ENCODE measurements at places on chromosomes 11 and 22.
A peak's percentile ranks its signal among the peaks of the same experiment; 100 is the strongest.

GRCh38 chr11:57196596-57196995, 14.8 kb downstream of the LRRC55 start:
- DNase-seq = no peak

DNA sequence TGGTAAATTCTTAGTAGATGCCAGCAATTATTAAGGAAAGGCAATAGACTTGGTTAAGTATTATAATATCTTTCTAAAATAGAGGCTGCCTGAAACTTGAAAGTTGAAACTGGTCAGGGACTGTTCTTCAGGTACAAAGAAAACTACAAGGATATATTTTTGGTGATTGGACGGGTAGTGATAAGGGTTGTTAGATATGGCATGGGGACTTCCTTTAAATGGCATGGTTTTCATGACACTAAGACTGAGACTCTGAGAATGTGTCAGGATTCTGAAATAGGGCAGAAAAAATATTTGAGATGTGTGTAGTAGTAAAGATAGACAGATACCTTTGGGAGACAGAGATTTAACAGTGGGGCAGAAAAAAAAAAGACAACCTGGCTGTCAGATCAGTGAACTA, 108.4 kb upstream of the SLC5A12 start:
- no peak for DNase-seq

DNA sequence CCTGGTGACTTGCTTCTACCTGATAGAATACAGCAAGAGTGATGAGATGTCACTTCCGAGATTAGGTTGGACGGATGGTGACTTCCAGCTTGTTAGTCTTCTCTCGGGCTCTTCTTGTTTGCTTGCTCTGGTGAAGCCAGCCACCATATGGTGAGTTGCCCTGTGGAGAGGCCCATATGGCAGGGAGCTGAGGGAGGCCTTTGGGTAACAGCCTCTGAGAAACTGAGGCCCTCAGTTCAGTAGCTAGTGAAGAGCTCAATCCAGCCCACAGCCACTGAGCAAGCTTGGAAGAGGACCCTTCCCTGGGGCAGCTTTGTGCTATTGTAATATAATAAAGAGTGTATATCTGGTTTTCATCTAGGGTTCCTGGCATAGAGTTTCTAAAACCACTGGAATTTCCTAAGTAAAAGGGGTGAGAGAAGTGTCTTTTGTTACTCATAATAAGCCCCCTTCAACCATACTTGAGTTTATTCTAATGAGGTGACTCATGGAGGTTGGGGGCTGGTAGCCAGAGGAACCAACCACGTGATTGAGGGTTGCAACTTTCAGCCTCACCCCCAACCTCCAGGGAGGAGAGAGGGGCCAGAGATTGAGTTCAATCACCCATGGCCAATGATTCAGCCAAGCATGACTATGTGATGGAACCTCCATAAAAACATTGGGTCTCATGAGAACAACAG, 8.0 kb upstream of the TPCN2 start:
- DNase-seq = no peak

DNA sequence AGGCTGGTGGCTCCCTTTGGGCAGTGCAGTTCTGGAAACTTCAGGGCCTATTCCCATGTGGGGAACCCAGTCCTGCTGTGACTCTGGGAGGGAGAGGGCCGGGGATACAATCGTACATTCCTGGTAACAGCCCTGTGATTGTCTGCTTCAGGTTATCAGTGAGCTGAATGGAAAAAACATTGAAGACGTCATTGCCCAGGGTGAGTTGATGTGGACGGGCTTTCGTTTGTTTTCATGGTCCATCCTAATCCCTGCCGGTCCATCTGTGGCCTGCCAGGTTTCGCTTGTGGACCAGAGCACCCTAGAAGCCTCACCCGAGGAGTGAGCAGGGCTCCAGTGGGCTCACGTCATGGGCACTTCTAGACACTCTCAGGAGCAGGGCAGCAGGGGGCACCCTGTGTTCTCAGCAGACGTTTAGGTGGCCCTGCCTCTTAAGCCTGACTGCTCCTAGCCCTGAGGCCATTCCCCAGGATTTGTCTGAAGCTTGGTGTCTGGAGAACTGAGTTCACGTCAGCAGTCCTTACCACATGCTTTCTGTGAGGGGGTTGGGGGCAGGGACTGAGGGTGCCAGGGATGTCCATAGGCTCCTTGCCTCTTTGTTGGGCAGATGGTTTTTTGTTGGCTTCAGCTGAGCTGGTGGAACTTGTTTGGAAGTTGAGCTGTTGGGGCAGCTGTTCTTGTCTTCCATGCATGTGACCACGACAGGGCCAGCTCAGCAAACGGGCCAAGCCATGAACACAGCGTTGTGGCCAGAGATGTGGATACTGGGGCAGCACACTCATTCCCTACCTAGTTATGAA, 1.9 kb downstream of the RPLP2 start:
- DNase-seq = no peak

DNA sequence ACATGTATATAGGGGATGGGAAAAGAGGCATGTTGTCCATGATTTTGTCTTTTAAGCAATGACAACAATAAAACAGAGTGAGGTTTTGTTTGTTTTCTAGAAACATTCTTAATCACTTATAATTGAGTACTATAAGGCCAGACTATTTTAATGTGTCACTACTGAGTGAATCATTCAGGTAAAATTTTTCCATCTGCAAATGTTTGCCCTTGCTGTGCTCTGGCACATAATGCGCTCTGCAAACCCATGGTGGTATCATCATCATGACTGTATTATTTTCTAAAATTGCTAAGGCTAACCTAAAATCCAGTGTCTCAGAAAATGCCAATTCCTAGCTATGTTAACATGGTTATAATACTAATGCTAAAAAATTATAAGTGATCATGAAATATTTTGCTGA, 261.2 kb downstream of the CADM1 start:
- no peak for DNase-seq

DNA sequence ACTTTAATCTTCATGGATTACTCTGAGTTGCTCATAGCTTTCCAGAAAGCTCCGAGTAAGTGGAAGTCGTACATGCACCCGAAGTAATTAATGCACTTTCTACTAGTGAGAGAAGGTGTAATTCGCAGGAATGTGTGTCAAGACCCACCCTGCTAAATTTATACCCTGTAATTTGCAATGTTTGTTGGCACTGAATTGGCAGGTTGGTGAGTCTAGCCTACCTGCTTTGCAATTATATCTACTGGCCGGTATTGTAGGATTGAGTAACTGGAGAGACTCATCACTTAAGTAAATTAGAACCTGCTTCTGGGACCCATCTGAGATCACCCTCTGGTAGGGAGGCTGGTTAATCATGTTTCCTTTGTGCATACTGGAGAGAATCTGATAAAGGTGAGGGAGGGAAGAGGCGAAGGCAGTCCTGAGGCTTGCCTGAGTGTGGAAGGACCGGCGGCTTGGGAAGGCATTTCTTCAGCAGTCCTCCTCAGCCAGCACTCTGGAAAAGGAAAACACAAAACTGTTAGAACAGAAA, 63.3 kb downstream of the LDLRAD3 start:
- no peak for DNase-seq

DNA sequence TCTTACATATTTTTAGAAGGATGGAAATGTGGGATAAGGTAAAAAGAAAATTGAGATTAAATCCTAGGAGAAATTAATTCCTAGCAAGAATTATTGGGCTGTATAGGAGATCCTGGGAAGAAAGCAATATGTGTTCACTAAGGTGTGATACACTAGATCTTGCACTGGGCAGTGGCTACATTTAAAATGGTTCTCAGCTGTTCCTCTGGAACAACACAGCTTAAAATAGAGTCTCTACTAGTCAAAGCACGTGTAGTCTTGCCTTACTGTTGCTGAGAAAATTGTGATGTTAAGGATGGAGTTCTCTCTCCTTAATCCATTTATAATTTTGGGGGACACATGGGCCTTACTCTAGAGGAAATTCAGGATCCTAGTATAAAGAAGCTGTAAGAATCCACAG, 54.9 kb downstream of the EXT2 start:
- no peak for DNase-seq

DNA sequence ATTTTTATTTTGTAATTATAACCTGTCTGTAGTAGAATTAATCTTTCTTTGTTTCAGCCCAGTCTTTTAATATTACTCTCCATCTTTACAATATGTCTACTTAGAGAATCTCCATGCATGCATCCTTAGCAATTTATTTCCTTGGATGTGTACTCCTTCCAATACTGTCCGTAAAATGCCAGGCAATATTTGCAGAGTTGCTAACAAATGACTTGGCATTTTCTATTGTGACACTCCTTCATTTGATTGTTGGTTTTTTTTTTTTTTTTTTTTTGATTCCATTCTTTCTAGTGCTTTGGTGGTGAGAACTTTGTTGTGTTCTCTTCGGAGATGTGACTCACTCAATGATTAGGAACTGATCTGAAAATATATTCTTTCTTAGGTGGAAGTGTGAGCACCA, 220.3 kb downstream of the CNTN5 start:
- no peak for DNase-seq

DNA sequence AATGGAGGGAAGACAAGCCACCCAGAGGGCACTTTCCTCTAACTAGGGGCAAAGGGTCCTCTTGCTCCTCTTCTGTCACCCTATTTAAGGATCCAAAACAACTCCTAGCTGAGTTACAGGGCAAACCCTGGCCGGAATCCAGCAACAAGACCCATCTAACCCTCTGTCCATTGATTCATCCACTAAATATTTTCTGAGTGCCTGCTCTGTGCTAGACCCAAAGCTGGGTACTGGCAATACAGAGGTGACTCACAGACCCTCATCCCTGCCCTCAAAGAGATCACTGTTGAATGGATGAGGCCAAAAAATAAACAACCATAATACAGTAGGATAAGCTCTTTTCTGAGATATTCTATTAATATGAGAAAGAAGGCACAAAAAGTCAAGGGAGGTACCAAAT, 4.3 kb upstream of the GALNT18 start:
- DNase-seq = no peak

GRCh38 chr11:12079726-12080556, 30.4 kb upstream of the MICAL2 start:
- DNase-seq = no peak

GRCh38 chr22:43883012-43883661, 8.7 kb downstream of the PNPLA5 start:
- peak; percentile 21 for DNase-seq

DNA sequence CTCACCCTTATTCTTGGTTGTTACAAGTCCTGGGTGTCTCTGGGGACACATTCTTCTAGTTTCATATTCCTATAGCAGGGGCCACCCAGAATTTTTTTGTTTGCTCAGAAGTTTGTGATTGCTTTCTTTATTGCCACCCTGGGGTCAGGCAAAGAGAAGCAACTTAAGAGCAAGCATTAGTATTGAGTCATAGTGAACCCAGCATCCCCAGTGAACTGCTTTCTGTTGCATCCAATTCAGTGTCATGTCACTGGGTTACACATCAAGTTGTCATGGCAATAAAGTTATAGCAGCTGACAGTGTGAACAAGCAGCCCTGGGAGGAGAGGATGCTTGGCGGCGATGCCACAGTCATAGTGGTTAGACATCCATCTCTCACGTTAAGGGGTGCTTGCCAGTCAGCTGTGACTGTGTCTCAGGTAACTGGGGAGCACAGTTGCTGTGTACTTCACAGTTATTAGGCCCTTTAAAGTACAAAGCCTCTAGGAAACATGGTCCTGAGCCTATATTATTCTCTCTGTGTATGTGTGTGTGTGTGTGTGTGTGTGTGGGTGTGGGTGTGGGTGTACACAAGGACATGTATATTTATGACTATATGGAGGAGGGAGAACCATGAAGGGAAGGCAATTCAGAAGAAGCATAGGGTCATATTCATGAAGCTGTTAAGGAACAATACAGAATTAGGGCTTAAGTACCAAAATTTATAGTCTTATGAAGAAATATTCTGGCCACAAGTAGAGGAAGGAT, 52.5 kb downstream of the TRIM44 start:
- no peak for DNase-seq

GRCh38 chr11:7892059-7892699, 38.9 kb downstream of the OR10A6 start:
- no peak for DNase-seq

GRCh38 chr11:128790196-128790595, 76.9 kb downstream of the KCNJ1 start:
- DNase-seq = no peak

- DNase-seq = no peak
These were observed 39.8 kb downstream of the RELT start for GRCh38 chr11:73415854-73416615.

DNA sequence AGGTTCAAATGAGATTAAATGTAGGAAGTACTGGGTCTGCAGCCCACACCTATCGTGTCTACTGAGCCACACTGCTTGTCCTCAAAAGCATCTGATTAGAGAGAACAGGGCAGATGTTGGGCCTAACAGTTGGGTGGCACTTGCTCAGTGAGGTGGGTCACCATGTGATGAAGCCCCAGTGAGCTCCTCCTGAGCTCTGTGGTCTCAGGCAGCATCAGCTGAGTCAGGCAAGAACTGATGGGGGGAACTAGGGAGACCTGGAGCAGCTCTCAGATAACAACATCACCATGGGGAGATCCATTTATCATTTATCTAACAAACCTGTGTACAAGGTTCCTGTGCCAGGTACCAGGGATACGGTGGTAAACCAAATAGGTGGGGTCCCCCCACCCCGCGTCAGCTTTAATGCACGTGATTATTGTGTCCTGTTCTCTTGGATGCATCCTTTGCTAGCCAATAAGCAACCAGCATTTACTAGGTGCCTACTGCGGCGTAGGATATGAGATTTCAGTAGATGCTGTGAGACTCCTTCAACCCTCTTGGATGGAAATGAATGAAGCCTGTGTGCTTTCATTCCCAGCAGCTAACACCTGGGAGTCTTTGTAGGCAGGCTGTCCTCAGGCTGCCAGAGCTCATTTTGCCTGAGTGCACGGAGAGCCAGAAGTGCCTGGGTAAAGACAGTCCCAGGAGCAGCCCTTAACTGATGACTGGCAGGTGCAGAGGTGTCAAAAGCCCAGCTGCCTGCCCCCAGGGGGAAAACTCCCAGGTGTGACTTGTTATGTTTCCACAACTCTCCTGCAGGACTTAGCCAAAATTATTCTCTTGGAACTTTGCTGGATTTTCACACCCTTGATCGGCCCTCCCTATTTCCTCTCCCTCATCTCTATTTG, 73.6 kb upstream of the NARS2 start:
- DNase-seq = no peak

DNA sequence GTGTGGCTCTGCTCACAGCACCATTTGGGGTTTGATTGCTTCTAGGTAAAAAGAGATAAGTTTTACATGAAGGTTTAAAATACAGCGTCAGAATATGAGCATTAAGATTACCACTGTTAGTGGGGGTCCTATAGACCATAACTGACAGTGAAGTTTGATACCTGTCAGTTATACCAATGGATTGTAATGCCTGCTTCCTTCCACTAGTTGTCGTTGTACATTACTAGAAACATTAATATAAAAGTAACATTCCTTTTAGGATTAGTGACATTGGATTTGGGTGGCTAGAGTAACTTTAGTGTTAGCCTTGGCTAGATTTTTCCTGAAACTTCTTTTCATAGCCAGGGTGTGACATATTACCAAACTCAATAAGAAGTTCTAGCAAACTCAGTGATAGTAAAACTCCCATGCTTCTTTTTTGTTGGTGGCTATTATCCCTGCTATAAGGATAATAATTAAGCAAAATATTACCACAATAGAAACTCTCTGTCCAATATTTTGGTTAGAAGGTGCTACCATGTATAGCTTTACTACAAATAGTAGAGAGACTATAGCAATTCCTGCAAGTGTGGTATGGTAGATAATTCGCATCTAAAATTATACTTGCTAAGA, 57.1 kb downstream of the FAM181B start:
- DNase-seq = no peak

- DNase-seq = no peak
These were observed 77.0 kb upstream of the NCAM1 start for GRCh38 chr11:112884012-112884767.

Data from activated T-cell treated with anti-CD3 and anti-CD28 coated beads for 4 hours (primary cell).